ENCODE measurements at places on chromosomes 16 and 17. TPM values are rescaled to one million over a fixed set of nuclear protein-coding genes. Genes with fewer than 3 reads are reported as not detected.

DNA sequence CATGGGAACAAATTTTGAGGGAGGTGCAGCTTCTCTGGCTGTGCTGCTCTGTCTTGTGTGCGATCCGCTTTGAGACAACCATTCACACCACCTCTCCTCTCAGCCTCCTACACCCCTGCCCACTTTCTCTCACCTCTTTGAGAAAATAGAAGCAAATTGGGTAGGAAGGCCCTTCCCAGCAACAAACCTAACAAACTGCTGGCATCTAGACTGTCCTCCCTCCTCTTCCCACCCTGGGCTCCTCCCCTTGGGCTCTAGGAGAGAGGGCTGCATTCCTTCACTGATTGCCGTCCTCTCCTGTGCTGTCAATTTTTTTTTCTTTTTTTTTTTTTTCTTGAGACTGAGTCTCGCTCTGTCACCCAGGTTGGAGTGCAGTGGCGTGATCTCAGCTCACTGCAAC, 13.5 kb downstream of the CDIPT start:
- H3K36me3 ChIP-seq: peaks cover 32% of the 10 kb centered on the region
- no peaks in the 10 kb centered on the region for H3K27me3 ChIP-seq
- H3K4me3 ChIP-seq: no peak overlapping the region
- no peak overlapping the region for H3K27ac ChIP-seq

DNA sequence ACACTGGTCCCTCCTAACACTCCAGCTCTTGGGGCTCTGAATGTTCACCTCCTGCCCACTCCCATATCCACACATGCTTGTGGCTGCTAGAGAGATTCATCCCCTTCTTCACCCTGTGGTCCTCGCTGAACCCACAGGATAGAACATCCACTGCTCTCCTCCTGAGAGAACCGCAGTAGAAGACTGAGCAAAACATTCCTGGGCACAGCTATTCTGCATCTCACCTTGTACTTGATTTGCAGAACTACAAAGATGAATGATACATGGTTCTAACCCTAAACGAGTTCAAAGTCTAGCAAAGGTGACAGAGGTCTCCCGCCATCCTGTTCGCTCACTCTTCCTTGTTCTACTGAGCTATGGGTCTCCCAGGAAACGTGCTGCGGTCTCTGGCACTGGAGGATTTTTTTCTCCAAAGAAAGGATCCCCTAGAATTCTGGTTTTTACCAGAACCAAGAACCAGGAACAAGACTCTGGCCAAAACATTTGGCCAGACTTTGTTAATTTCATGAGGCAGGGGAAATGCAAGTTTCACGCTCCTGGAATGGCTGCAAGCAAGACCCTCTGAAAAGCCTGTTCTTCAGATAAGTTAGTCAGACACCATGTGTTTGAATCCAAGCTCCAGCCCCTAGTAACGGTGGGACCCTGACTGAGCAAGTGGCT, 39.5 kb downstream of the TMEM114 start:
- no peaks in the 10 kb centered on the region for H3K4me1 ChIP-seq
- DNase-seq: no peak
- no peak overlapping the region for H3K4me3 ChIP-seq

DNA sequence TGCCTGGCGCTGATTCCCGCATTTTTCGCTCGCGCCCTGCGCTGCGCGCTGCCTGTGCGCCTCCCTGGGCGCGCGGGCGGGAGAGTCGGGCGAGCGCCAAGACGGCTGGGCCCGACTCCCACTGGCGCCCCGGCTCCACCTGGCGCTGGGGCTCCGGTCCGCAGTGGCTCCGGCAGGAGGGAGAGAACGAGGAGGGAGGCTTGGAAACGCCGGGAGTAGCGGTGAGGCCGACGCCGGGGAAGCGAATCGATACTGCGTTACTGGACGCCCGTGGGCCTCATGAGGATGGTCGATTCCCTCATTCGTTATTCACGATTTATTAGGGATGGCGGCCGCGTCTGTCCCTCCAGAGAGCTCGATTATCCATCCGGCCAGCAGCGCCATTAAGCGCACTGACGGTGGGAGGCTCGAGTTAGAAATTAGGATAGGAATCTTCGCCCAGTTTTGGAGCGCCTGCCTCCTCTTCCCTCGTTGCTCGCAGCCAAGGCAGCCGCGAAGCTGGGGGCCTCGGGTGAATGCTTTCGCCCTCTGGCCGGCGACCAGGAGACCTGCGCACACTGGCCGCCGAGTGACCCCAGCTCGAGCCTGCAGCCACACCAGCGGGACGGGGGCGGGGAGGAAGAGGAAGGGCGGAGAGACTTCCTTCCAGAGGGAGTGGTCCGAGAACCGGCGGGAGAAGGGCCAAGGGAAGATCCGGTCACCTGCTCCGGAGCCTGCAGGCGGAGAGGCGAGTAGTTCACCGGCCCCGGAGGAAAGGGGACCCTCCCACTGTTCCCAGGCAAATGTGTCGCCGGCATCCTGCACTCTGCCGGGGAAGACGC, 1.3 kb upstream of the PCGF2 start:
- H3K27ac ChIP-seq: peak overlapping the region; percentile 86
- H3K27me3 ChIP-seq: no peaks in the 10 kb centered on the region
- peak; percentile 93 for DNase-seq
- peak overlapping the region; percentile 80 for H3K4me3 ChIP-seq
- H3K4me1 ChIP-seq: peaks cover 15% of the 10 kb centered on the region

- no peaks in the 10 kb centered on the region for H3K27me3 ChIP-seq
- H3K4me1 ChIP-seq: no peaks in the 10 kb centered on the region
- no peak overlapping the region for H3K4me3 ChIP-seq
- H3K36me3 ChIP-seq: no peaks in the 10 kb centered on the region
- no peak for DNase-seq
- H3K27ac ChIP-seq: no peak overlapping the region
Measured at GRCh38 chr17:59812139-59812538, 80.6 kb downstream of the TUBD1 start.

DNA sequence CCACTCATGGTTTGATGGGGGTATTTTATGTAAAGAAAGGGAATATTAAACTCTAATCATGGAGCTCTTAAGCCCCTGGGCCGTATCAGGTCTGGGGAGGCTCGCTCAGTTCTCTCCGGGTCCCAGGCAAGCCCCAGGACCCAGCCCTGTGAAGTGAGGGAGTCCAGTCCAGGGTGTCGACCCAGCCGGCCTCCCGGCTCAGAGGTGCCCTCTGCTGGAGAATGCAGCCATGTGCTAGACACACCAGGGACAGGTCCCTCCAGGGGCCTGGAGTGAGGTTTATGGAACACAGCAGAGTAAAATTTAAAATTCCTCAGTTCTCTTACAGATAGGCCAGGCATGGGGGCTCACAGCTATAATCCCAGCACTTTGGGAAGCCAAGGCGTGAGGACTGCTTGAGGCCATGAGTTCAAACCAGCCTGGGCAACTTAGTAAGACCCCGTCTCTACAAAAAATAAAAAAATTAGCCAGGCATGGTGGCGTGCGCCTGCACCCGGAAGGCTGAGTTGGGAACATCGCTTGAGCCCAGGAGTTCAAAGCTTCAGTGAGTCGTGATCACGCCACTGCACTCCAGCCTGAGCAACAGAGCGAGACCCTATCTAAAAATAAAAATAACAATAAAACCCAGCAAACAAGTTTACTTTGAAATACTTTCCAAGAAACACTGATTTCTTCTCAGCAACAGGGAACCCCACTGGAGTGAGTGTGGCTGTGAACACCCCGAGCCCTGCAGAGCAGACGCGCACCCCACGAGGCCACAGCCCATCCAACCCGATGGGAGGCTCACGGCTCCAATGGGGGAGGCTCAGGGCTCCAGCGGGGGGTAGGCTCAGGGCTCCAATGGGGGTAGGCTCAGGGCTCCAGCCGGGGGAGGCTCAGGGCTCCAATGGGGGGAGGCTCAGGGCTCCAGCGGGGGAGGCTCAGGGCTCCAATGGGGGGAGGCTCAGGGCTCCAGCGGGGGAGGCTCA, 72.2 kb downstream of the ZNF778 start:
- no peaks in the 10 kb centered on the region for H3K27me3 ChIP-seq
- no peaks in the 10 kb centered on the region for H3K4me1 ChIP-seq
- DNase-seq: peak; percentile 81
- peaks cover 23% of the 10 kb centered on the region for H3K36me3 ChIP-seq
- no peak overlapping the region for H3K27ac ChIP-seq
- no peak overlapping the region for H3K4me3 ChIP-seq

DNA sequence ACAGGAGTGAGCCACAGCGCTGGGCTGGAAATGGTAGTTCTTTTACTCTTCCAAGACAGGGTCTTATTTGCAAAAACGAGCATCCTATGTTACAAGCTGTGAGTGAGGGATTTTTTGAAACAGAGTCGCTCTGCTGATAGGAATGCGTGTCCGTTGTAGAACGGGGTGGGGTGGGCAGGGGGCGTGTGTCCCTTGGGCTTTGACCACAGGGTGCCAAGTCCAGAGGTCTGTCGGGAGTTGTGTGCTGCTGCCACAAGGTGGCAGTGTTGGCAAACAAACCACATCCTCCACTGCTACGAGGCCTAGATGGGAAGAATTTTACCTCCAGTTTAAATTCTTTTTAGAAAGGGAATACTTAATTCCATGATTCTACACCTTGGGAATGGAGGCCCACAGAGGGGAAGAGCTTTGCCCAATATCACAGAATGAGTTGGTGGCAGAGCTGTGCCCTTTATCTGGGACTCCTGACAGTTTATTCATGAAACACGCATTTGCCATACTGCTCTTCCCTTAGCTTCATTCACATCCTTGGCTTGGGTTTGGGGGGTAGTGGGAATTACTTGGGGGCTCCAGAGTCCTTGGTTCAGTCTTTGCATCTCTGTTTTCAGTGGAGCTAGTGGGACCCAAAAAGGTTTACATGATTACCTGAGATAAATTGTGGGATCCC, 30.6 kb upstream of the ETV4 start:
- peak; percentile 76 for DNase-seq
- no peak overlapping the region for H3K27ac ChIP-seq
- no peak overlapping the region for H3K4me3 ChIP-seq
- H3K27me3 ChIP-seq: no peaks in the 10 kb centered on the region
- H3K36me3 ChIP-seq: no peaks in the 10 kb centered on the region
- H3K4me1 ChIP-seq: peaks cover 8% of the 10 kb centered on the region

- H3K27ac ChIP-seq: no peak overlapping the region
- H3K36me3 ChIP-seq: no peaks in the 10 kb centered on the region
- H3K27me3 ChIP-seq: no peaks in the 10 kb centered on the region
Measured at GRCh38 chr16:15492091-15492740, 57.8 kb downstream of the BMERB1 start.

DNA sequence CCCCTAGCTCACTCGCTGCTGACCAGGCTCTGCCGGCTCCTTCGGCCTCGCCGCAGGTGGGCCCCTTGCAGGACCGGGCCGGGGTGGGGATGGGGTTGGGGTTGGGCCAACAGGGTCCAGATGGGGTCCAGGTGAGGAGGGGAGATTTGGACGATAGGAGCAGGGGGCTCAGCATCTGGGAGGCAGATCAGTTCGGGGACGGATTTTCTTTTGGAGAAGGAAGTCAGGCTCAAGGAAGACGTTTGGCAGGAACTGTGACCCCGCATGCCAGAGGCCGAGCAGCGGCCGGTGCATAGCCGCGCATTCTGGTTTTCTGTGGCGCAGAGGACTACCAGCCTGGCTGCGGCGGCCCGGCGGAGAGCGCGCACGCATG, 845 bp upstream of the ALDOA start:
- no peaks in the 10 kb centered on the region for H3K27me3 ChIP-seq
- DNase-seq: no peak
- H3K4me1 ChIP-seq: peaks cover 13% of the 10 kb centered on the region
- H3K4me3 ChIP-seq: peak overlapping the region; percentile 89

DNA sequence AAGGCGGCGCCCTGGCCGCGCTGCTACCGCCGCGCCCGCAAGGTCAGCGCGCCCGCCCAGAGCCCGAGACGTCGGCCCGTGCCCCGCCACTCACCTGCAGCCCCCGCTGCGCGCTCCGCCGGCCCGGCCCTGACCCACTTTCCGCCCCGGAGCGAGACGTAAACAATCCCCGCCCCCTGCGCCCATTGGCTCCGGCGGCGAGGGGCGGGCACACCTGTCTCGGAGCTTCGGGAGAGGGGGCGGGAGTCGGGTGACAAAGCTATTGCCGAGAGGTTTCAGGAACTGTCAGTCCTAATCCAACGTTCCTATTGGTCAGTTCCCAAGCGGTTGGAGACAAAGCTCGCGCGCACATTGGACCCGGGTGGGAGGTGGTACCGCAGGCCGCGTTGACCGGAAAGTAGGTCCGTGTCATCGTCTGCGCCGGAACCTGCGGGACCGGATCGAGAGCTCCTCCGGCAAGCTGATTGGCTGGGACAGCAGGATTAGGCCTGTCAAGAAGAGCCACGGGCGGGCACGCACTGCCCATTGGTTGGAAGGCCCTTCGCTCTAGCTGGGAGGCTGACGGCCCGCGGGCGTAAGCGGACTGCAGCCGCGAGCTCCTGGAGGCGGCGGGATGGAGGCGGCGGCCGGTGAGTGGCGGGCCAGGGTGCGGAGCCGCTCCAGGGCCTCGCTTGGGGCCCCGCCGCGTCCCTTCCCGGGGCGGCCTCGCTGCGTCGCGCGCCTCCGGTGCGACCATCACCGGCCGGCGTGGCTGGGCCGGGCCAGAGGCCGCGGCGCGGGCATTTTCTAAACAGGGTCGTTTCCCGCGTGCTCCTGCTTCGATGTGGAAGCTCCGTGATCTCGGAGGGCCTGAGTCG, at the start of the genes NUBP2 and SPSB3:
NUBP2 (plus strand) TSS at position 553 of the 857 bp plus-strand sequence; CDS start at position 614, 61 bp downstream.
SPSB3 (minus strand) TSS at position 164 of the 857 bp plus-strand sequence. CDS start 1,088 bp downstream, outside the sequence.
- no peaks in the 10 kb centered on the region for H3K36me3 ChIP-seq
- no peaks in the 10 kb centered on the region for H3K27me3 ChIP-seq
- H3K4me3 ChIP-seq: peak within 1 kb of the TSS; percentile 96
- peak; percentile 100 for DNase-seq
- peaks cover 13% of the 10 kb centered on the region for H3K4me1 ChIP-seq

The CBLN1 gene
- total RNA-seq: 0.62 TPM

The SCGB1C2 gene
- total RNA-seq: not detected

The EVI2B gene
- 2.2 TPM for total RNA-seq
